ENCODE measurements at places on chromosomes 3 and 15.

DNA sequence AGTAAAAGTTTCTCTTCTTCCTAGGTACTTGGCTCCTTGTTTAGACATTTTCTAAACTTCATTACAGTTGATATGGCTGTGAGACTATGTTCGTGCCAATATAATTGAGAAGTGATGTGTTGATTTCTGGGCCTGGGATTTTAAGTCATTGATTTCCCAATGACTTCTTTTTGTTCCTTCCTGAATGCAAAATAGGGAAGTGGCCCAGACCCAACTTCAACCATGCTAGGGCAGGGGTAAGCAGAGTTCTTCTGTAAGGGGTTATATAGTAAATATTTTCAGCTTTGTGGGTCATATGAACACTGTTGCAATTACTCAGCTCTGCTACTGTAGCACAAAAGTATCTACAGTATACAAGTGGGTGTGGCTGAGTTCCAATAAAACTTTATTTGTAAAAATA, 320.1 kb upstream of the WNT5A start:
- no peak for DNase-seq

- DNase-seq: no peak
Observed at GRCh38 chr15:70829371-70830166, 24.4 kb downstream of the LARP6 start.

- DNase-seq: no peak
Observed at GRCh38 chr3:183430325-183430957, 2.0 kb upstream of the MCF2L2 start.

DNA sequence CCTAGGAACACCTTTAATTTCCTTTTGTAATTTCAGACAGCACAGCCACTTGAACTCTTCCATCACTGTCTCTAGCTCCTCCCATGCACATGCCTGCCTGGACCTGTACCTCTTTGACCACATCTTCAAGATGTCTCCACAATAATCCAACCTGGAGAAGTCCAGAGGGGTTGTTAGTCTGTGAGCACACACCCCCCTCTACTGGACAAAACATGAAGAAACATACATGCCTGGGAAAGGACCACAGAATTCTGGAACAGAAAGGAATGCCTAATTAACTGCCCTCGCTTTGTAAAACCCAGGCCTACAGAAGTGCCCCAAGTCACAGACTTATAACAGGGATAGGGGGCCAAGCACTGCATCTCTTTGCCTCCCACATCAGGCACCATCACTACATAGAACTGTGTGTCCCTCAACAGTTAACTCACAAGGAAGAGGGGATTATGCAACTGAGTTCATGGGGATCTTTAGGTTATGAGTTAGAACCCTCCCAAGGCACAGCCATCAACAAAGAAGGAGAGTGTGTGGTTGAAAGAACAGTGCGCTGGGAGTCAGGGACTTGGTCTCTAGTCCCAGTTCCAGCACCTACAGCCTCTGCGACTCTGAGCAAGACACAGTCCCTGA, 61.7 kb downstream of the FMN1 start:
- DNase-seq: no peak

- no peak for DNase-seq
Observed at GRCh38 chr15:77974098-77974414, 103.5 kb downstream of the TBC1D2B start.

GRCh38 chr15:31278544-31279220, 48.0 kb upstream of the KLF13 start:
- no peak for DNase-seq

GRCh38 chr3:45618081-45618509, 23.5 kb downstream of the LIMD1 start:
- DNase-seq: no peak

- no peak for DNase-seq
Observed at GRCh38 chr15:100930306-100930848, 11.2 kb downstream of the LRRK1 start.

DNA sequence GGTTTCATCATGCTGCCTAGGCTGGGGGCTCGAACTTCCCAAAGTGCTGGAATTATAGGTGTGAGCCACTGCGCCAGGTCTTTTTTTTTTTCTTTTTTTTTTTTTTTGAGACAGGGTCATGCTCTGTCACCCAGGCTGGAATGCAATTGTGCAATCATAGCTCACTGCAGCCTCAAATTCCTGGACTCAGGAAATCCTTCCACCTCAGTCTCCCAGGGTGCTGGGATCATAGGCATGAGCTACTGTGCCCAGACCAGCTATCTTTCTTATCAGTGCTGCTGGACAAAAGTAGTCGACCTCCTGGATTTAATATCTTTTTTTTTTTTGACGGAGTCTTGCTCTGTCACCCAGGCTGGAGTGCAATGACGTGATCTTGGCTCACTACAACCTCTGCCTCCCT, 60.8 kb downstream of the TFDP2 start:
- no peak for DNase-seq

DNA sequence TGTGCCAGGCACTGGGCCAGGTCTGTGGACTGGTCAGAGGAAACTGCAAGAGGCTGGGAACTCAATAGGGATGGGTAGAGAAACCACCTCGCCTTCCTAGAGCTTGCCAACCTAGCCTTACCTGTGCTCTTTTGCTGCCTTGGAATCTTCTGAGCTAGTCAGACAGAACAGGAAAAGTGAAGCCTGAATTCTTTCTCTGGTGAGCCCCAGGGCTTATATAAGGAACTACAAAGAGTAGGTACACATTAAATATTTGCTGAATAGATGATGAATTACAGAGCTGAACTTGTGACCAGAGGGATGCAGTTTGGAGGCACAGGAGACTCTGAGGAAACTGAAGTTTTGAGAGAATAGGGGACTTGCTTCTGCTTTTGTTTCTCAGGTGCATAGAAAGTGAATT, 15.6 kb upstream of the FBXW12 start:
- DNase-seq: no peak

DNA sequence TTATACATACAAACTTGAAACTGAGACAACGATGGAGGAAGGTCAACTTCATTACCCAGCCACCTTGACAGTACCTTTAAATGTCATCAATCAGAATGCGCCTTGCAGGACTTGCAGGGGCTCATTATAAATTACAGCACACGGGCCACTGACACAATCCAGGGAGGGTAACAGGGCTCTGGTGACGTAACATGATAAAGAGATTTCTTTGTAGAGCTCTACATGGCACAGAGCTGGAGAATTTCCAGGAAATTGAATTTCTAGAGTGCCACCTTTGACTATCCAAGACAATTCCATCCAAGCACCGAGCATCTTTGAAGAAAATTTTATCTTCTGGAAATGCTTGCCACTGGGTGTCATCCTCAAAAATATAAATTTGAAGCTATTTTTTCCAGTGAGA, 486.0 kb downstream of the FOXP1 start:
- no peak for DNase-seq

GRCh38 chr3:126477061-126477380, 1.3 kb upstream of the ZXDC start:
- DNase-seq: no peak

DNA sequence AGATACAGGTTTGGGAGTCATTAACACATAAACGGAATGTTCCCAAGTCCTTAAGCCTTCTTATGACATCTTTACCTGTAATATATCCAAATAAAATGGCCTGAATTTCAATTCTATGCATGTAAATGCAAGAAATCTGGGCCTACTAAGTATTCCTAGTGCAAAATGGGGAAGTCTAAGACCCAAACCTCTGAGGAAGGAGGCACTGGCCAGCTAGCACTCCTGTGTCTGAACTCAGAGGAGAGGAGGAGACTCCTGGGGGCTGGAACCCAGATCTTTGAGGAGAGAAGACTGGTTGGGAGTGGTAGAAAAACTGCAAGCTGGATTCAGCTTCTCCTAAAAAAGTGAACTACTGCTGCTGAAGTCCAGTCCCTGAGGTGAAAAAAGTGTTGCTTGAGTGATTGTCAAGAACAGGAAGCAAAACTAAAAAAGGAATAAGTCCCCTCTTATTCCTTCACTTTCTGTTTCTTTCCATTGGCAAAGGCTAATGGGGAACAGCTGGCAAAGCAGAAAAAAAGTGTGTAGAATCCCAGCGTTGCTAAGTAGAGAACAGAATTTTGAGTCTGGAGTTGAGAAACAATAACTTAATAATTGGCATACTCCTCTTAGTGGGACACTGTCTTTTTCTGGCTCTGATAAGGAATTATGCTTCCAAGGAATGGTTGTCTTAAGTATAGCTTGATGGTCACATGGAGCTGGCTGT, 54.8 kb upstream of the ATP2C1 start:
- no peak for DNase-seq

- no peak for DNase-seq
Observed at GRCh38 chr15:62211348-62211747, 46.3 kb upstream of the C2CD4B start.
